Activated naive CD4-positive, alpha-beta T cell treated with anti-CD3 and anti-CD28 coated beads for 36 hours (primary cell): ENCODE measurements at places on chromosomes 16 and 17.

GRCh38 chr16:30186444-30186781, 3.0 kb downstream of the CORO1A start:
- no peaks in the 10 kb centered on the region for H3K27me3 ChIP-seq
- H3K4me3 ChIP-seq, result peak overlapping the region; percentile 100
- H3K27ac ChIP-seq, result peak overlapping the region; percentile 100

DNA sequence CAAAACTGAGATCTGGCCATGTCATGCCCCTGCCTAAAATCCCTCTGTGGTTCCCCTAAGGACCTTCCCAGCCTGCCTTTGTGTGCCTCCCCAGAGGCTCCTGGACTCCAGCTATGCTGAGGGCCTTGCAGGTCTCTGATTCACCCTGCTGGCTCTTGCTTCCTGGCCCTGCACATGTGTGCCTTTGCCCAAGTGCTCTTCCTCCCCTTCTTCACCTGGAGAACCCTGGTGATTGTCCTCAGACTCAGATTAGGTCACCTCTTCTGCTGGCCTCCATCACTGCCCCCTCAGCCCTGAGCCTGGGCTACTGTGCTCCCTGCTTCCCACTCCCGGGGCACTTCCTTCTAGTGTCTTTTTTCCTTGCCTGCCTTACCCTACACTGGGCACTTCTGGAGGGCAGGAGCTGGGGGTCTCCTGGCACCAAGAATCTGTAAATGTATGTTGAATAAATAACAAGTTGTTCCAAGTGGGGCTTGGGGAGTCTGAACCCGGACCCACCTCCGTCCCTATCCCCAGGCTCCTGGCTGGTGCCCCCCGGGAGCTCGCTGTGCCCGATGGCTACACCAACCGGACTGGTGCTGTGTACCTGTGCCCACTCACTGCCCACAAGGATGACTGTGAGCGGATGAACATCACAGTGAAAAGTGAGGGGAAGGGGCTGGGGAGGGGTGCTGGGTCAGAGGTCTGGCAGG, 7.8 kb downstream of the ITGA3 start:
- no peak for DNase-seq
- no peaks in the 10 kb centered on the region for H3K36me3 ChIP-seq
- H3K4me3 ChIP-seq, result no peak overlapping the region
- H3K27ac ChIP-seq, result no peak overlapping the region
- no peaks in the 10 kb centered on the region for H3K4me1 ChIP-seq

DNA sequence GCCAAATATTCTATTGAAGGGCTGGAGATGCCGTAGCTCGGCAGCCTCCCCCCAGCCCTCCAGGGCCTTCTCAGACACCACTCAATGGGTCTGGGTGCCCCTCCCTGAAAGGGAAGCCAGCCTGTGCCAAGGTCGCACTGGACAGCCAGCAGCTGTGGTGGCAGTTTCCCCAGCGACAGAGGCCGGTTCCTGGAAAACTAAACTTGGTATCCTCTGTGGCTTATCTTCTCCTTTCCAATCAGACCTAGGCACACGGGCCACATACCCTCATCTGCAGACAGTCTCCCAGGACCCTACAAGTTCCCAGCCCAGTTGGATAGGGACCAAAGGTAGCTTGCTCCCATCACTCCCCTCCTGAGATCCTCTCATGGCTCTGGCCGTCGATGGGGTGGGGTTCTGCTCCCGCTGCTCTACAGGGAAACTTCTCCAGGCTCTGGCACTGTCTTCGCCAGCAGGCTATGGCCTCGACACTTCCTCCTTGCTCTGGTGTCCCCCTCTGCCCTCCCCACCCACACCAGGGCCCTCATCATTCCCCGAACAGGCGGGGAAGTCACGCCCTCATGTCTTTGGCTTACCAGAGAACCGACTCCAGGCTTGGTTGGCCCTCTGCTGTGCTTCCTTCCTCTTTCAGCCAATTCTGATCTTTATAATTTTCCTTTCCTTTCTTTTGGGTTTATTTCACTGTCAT, 18.3 kb upstream of the IL21R start:
- H3K27ac ChIP-seq, result peak overlapping the region; percentile 5
- H3K4me1 ChIP-seq, result peaks cover 42% of the 10 kb centered on the region
- H3K27me3 ChIP-seq, result no peaks in the 10 kb centered on the region
- no peaks in the 10 kb centered on the region for H3K36me3 ChIP-seq
- DNase-seq, result no peak
- no peak overlapping the region for H3K4me3 ChIP-seq

DNA sequence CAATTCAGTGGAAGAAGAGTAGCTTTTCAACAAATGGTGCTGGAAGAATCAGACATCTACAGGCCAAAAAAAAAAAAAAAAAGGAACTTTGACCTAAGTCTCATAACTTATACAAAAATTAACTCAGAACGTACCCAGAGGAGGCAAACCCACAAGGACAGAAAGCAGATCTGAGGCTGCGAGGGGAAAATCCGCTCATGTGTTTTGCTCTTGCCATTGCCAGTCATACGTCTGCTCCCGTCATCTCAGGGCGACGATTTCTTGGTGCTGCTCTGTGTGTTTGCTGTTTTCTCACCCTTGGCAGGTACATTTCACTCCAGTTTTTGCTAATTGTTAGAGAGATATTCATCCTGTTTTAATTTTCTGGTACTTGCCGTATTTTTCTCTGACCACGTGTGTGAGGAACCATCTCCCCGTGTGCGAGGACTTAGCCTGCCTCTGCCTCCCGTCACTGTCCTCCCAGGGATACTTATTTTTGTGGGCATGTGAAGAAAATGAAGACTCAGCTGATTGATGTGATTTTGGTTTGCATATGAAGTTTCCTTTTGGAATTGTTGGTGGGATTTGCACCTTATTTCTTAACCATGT, 33.4 kb upstream of the ACSF3 start:
- H3K27me3 ChIP-seq, result no peaks in the 10 kb centered on the region
- H3K4me3 ChIP-seq, result no peak overlapping the region
- peak; percentile 15 for DNase-seq
- H3K4me1 ChIP-seq, result no peaks in the 10 kb centered on the region
- H3K36me3 ChIP-seq, result no peaks in the 10 kb centered on the region

- no peaks in the 10 kb centered on the region for H3K4me1 ChIP-seq
- DNase-seq, result no peak
- H3K36me3 ChIP-seq, result no peaks in the 10 kb centered on the region
- H3K27ac ChIP-seq, result no peak overlapping the region
Measured at GRCh38 chr17:30543456-30543855, 66.2 kb downstream of the GOSR1 start.
